ENCODE measurements at places on chromosomes 16 and 17.
A peak's percentile ranks its signal among the peaks of the same experiment; 100 is the strongest.

DNA sequence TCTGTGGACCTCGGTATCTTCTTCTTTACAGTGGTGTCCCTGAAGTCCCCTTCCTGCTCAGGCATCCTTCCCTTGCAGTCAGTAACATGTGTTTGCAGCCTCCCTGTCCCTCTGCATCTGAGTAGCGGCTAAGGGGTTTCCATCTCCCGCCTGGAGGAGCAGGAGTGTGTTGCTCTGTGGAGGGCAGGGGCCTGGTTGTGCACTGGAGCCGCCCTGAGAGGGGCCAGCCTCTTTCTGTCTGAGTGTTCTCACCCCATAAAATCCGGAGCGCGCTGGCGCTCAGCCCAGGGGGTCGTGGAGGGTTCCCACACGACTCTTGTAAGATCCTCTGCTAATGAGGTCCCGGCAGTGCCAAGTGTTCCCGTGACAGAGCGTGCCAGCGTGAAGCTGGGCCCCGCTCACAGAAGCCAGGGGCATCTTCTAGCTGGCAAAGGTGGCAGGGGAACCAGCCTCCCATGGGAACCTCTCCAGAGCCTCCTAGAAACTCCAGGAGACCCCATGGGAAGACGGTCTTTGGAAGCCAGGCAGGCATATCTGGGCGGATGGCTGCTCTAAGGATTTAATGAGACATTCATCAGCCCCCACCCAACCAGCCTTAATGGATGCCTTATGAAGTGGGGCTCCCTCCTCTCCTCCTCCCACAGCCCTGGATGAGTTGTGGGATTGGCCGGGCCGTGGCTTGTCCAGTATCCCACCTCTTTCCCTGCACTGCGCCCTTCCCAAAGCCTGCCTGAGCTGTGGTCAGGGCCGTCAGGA is 91.4 kb upstream of the GSE1 start:
- peak; percentile 19 for DNase-seq

- peak; percentile 72 for DNase-seq
Measured at GRCh38 chr16:14529010-14529669, 100.9 kb downstream of the PARN start.

GRCh38 chr17:32971171-32971570 is 20.5 kb upstream of the SPACA3 start:
- no peak for DNase-seq

- DNase-seq: no peak
Measured at GRCh38 chr17:75313941-75314551, 24.8 kb upstream of the SLC25A19 start.

DNA sequence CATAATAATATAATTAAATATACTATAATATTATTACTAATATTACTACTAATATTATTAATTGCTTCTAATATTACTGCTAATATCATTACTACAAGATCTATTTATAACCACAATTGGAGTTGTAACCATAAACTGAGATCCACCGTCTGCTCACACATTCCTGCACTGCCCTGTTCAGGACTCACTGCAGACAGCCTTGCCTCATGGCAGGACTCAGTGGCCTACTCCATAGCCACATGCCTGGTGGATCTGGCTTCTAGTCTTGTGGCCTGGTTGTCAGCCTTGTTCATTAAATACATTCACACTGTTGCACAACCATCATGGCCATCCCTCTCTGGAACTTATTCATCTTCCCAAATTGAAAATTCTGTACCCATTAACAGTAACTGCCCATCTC is 48.0 kb downstream of the SRL start:
- no peak for DNase-seq

DNA sequence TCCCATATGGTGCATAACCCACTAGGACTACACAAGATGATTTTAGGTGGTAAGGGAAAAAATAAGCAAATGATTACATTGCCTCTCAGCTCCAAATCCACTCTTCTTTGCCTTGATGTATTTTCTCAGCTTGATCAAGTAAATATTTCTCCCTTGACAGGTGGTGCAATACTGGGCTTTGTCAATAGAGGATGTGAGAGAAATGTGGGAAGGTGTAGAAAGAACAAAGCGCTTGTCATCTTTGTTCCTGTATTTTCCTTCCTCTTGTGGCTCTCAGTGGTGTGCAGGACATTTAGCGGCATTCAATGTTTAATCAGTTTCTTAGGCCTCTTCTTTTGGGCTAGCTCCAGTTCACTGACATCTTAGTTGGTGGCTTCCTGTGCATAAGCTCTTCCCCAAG is 1165.8 kb upstream of the GOT2 start:
- DNase-seq: no peak

DNA sequence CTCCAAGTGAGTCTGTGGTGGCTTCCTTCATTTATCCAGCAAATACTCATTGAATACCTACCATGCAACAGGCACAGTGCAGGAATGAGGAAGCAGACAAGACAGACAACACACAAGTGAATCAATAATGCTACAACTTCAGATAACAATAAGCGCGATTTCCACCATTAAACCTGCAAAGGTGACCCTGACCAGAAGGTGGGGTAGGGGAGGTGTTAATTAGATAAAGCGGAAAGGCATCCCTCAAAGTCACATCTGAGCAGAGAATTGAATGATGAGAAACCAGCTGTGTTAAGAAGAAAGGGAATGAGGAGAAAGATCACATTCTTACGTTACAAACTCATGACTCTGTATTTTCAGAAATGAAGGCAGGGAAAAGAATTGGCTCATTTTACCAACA is 26.3 kb downstream of the ZZEF1 start:
- no peak for DNase-seq

DNA sequence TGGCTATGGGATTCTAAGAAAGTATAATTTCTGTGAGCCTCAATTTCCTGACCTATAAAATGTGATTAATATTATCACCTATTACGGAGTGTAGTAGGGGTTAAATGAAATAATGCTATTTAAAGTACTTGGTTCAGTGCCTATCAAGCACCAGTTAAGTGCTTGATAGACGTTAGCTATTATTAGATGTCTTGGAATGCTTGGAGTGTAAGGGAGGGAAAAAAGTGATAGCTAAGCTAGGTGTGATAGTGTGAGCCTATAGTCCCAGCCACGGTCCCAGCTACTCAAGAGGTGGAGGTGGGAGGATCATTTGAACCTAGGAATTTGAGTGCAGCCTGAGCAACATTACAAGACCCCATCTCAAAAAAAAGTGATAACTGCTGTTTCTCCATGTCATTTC is 7.5 kb downstream of the ORC6 start:
- DNase-seq: no peak

DNA sequence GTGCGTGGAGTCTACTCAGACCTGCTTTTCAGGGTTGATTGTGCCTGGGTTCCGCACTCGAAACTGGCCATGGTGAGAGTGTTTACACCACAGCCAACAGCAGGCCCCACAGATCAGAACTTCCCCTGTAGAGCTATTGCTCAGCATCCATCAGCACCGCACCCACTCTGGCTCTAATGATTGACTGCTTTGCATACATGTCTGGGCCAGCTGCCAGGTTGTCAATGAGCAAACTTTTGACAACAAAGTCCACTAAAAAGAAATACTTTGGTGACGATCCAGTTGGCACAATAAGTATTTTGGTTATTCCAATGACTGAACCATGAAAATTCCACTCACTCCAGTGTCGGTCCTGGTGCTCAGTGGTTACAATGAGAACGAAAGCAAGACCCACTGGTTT is 190.7 kb downstream of the FOXL1 start:
- no peak for DNase-seq

- DNase-seq: no peak
Measured at GRCh38 chr17:67194134-67194533, 50.9 kb downstream of the HELZ start.

- no peak for DNase-seq
Measured at GRCh38 chr17:1069847-1070246, 72.9 kb downstream of the TIMM22 start.

Measured in BE2C (cell line).